ENCODE measurements at places on chromosomes 11 and 22. TPM values are rescaled to one million over a fixed set of nuclear protein-coding genes. Genes with fewer than 3 reads are reported as not detected.

The SLCO2B1 gene
- not detected for total RNA-seq

The P4HA3 gene
- 15.0 TPM for total RNA-seq

The SIDT2 gene
- total RNA-seq = 28.7 TPM

GRCh38 chr11:111801135-111801534 lies 34.9 kb upstream of the PPP2R1B start:
- no peaks in the 10 kb centered on the region for H3K4me1 ChIP-seq
- H3K27ac ChIP-seq = no peak overlapping the region
- H3K36me3 ChIP-seq = peaks cover 5% of the 10 kb centered on the region
- no peak for DNase-seq

DNA sequence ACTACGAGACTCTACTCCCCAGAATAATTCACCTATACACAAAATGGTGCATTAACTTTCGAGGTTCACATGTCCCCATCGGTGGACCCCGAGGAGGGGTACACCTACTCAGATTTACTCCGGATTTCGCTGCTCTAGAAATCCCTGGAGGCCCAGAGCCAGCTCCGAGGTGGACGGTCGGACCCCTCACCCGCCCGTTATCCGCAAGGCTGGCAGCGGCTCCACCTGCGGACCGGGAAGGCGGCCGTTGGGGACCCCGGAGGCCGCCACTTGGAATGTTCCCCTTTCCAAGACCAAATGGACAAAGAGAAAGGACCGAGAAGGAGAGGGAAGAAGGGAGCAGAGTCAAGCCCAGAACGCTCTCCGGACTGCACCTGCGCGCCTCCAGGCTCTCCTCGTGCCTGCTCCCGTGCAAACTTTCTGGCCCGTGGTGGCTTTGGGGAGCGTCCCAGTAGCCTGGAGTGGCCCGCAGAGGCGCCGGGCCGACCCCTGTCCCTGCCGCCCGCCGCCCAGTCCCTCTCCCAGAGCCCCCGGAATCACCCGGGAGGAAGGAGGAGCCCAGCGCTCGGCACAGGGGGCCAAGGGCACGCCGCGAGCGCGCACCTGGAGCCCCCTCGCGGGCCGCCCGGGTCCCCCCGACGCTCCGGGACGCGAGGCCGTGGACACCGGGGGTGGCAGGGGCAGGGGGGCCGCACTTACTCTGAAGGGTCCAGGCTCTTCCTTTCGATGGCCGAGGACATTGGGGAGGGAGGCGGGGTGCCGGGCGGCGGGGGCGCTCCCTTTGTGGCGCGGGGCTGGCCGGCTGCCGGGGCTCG lies 23.0 kb downstream of the LMO2 start:
- peaks cover 23% of the 10 kb centered on the region for H3K4me1 ChIP-seq
- H3K27me3 ChIP-seq = no peaks in the 10 kb centered on the region
- no peak overlapping the region for H3K27ac ChIP-seq

DNA sequence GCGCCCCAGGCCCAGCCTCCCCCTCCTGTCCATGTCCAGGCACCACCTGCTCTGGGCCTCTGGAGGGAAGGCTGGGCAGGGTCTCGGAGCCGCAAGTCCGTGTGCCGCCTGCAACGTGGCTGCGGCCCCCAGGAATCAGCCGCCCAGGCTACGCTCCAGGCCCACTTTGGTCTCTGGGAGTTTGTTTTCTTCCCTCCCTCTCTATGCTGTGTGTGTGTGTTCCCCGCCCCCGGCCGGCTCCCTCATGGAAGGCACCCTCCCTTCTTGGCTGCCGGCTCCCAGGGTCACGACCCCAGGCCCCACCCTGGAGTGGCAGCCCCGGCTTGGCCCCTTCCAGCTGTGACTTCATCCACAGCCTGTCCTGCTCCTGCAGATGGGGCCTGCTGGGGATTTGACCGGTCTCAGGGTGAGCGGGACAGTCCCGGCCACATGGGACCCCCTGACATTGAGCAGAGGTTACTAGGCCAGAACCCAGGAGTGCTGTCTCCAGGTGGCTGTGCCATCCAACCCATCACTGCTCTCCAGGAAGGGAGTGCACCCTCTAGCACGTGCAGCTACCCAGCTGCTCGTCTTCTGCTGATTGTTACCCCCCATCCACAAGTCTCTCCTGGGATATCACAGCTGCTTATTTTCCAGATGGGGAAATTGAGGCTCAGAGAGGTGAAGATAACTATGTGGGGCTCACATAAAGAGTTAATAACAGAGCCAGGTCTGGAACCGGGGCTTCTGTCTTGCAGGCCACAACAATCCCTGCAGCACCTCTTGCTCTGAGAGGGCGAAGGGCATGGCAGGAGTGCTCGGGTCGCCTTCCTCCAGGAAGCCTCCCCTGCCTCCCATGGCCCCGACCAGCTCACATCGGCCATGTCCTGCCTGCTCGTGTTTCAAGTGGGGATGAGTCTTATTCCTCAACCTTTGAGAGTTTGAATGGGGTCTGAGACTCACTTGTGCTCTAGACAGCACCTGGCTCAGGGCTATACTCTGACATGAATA lies 2.8 kb upstream of the LIF start:
- H3K4me1 ChIP-seq = peaks cover 11% of the 10 kb centered on the region
- no peaks in the 10 kb centered on the region for H3K36me3 ChIP-seq
- no peak overlapping the region for H3K4me3 ChIP-seq
- no peak for DNase-seq
- peaks cover 25% of the 10 kb centered on the region for H3K27me3 ChIP-seq

DNA sequence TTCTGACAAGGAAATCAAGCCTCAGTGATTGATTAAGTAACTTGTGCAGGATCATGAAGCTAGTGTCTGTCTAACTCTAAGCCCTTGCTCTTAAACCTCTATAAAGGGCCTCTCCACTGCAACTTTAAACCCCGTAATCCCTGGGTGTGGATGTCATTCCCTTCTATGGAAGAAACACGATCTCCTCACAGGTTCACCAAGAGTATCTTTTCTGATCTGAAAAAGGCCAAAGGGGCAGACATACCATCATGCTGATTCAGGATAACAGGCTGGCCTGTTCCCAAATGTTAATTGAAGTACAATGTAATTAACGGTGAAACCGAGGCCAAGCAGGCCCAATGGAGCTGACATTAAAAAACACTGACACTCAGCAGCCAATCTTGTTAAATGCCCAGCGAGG lies 17.1 kb downstream of the TTC12 start:
- no peaks in the 10 kb centered on the region for H3K27me3 ChIP-seq
- DNase-seq = no peak
- no peaks in the 10 kb centered on the region for H3K36me3 ChIP-seq
- no peaks in the 10 kb centered on the region for H3K4me1 ChIP-seq
- H3K27ac ChIP-seq = no peak overlapping the region
- no peak overlapping the region for H3K4me3 ChIP-seq

DNA sequence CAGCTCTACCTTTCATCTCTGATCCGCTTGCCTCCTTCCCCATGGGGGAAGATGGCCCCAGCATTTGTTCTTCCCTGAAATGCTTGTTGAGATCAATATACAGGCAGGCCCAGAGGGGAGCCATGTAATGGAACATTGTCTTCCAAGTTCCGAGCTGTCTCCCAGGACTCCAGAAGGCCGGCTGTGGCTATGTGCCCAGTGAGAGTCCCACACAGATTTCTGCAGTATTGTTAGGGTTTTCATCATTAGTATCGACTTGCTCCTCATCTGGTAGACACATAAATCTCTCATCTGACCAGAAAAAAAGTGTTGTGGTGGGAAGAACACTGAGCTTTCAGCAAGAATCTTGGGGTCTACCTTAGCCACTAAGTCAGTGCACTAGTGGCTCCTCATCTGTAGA lies 163.4 kb downstream of the TRIM29 start:
- no peak overlapping the region for H3K4me3 ChIP-seq
- H3K36me3 ChIP-seq = no peaks in the 10 kb centered on the region
- no peak for DNase-seq

GRCh38 chr11:2776351-2777061 lies 76.7 kb upstream of the KCNQ1OT1 start:
- H3K27me3 ChIP-seq = no peaks in the 10 kb centered on the region
- no peak overlapping the region for H3K4me3 ChIP-seq
- H3K36me3 ChIP-seq = no peaks in the 10 kb centered on the region
- DNase-seq = no peak
- no peaks in the 10 kb centered on the region for H3K4me1 ChIP-seq
